Panc1 (cell line): ENCODE measurements at places on chromosomes 3 and 15. TPM values are rescaled to one million over a fixed set of nuclear protein-coding genes. Genes with fewer than 3 reads are reported as not detected.

Gene MST1R
- total RNA-seq, result 27.5 TPM

Gene GPR156
- total RNA-seq, result 0.39 TPM

Gene SH3BP5
- total RNA-seq, result 12.0 TPM

Gene KLHL6
- 0.03 TPM for total RNA-seq

Gene P2RY14
- not detected for total RNA-seq

DNA sequence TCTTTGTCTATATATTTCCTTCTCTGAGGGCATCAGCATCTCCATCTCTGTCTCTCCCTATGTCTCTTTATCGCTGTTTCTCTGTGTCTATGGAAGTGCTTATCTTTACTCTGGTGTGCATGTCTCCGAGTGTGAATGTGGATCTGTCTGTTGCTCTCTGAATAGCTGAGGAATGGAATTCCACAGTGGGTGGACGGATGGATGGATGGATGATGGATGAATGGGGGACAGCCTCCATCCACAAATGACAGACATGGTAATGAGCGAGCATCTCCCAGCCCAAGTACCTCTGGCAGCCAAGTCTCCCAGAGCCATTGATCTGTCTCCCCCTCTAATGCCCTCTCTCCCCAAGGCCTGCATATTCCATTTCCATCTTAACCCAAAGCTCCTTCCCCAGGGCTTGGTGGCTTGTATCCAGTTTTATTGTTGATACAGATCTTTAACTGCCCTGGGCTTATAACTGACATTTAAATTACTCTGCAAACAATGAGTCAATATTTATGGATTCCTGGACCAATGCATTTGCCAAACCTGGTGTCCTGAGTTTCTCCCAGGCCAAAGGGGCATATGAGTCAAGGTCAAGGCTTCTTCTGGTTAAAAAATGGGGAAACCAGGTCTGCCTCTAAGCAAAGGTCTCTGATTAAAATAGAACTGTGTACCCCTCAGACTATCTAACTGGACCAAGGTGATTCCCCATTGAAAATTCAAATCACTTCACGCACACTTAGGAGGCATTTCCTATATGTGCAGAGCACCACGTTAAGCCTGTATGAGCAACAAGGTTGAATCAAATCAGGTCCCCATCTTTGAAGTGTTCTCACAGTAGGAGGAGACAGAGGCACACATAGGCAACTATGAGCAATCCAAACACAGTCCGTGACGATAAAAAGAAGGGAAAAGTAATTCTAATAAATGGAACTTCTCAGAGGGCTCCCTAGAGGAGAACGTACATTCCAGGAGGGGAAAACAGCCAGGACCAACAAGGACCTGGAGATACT is 109.9 kb downstream of the TLE3 start:
- no peaks in the 10 kb centered on the region for H3K27me3 ChIP-seq
- H3K36me3 ChIP-seq, result no peaks in the 10 kb centered on the region
- no peak overlapping the region for H3K4me3 ChIP-seq
- peak overlapping the region; percentile 89 for H3K27ac ChIP-seq
- peak; percentile 39 for DNase-seq
- H3K4me1 ChIP-seq, result peaks cover 55% of the 10 kb centered on the region

DNA sequence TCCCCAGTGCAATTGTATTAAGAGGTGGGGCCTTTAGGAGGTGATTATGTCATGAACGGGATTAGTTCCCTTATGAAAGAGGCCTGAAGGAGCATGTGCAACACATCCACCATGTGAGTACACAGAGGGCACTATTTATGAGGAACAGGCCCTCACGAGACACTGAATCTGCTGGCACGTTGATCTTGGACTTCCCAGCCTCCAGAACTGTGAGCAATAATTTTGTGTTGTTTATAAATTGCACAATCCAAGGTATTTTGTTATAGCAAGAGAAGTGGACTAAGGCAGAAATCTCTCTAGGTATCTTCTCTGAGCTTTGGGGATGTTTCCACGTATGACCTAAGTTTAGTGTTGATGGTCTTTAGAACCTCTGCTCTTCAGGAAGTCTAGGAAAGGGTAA is 149.3 kb upstream of the CBLB start:
- H3K4me1 ChIP-seq, result no peaks in the 10 kb centered on the region
- no peaks in the 10 kb centered on the region for H3K27me3 ChIP-seq
- no peak overlapping the region for H3K4me3 ChIP-seq
- no peaks in the 10 kb centered on the region for H3K36me3 ChIP-seq

DNA sequence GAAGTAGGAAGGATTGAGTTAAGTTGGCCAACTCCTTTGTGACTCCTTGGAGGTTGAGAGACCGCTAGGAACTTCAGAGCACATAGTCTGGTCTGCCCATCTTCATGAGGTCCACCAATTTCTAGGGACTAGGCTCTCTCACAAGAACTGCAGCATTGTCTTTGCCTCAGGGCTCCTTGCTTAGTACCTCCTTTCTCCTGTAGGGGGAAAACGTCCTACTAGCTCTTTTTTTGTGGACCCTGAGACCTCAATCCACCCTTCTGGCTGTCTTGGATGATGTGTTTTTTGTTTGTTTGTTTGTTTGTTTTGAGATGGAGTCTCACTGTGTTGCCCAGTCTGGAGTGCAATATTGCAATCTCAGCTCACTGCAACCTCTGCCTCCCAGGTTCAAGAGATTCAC is 21.6 kb downstream of the REC114 start:
- peaks cover 3% of the 10 kb centered on the region; the same call in 1 of the 2 replicates for H3K27me3 ChIP-seq
- H3K36me3 ChIP-seq, result no peaks in the 10 kb centered on the region
- H3K4me3 ChIP-seq, result no peak overlapping the region
- no peaks in the 10 kb centered on the region for H3K4me1 ChIP-seq
- DNase-seq, result peak; percentile 2

GRCh38 chr3:34258271-34258998 is 460.0 kb downstream of the PDCD6IP start:
- no peak for DNase-seq
- H3K4me3 ChIP-seq, result no peak overlapping the region
- no peak overlapping the region for H3K27ac ChIP-seq
- H3K36me3 ChIP-seq, result no peaks in the 10 kb centered on the region

- H3K27ac ChIP-seq, result no peak overlapping the region
- H3K27me3 ChIP-seq, result no peaks in the 10 kb centered on the region
- no peak overlapping the region for H3K4me3 ChIP-seq
- no peak for DNase-seq
- no peaks in the 10 kb centered on the region for H3K4me1 ChIP-seq
Measured at GRCh38 chr3:35677797-35678196, 38.5 kb downstream of the ARPP21 start.
